Cortex of kidney (tissue), 1 donor: ENCODE measurements at places on chromosomes 5 and 9.

DNA sequence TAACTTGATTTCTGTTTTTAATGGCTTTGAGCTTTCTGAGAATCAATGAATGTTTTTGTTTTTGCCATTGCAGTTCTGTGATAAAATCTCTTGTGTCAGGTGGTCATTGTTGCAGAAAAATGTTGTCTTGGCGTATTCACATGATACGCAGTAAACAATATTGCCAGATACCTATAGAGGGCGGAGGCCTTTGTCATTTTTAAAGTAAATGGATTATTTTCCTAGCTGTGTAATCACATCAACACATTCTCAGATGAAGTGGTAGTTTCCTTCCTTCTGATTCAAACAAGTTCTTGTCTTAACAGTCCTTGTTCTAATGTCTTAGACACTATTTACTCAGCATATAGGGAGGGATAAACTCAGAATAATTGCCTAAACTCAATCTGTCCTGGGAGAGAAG, 109.9 kb upstream of the DAB2 start:
- DNase-seq, result no peak

DNA sequence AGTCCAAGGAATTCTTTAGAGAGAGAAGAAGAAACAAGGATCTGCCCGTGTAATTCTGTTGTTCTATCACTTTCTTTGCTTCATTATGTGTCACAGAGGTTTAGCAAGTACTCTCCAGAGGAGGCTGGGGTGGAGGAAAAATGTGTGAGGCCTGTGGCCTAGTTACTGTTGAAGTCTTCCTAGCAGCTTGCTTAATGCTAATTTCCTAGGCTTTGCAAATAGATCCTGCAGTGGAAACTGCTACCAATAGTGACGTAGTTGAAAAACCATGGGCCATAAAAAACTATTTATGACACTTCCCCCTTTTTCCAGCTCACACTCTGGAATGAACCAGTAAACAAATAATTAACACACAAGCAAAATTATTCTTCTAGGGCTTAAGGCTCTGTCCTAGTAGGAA, 27.0 kb upstream of the C9orf72 start:
- no peak for DNase-seq

DNA sequence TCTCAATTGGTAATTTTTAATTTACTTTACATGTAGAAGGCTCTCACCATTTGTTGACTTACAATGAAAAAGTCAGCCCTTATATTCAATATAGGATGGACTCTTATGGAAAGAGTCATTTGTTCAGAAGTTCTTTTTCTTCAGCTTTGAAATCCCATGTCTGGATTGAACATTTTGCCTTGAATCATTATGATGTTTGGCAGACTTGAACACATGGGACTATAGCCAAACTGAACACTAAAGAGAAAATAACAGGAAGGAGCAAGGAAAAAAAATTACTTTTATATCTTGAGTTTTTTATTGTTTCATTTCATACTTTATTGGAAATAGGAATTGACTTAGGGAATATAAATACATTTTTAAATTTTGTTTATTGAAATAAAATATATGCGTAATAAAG, 1503.0 kb downstream of the EFNA5 start:
- DNase-seq, result no peak

- no peak for DNase-seq
Observed at GRCh38 chr5:154498591-154498990, 20.6 kb upstream of the HAND1 start.

- DNase-seq, result no peak
Observed at GRCh38 chr9:130549093-130549735, 30.2 kb upstream of the FUBP3 start.

GRCh38 chr5:2865856-2866255, 114.4 kb upstream of the IRX2 start:
- no peak for DNase-seq
